Hindlimb muscle (tissue), 1 donor: ENCODE measurements at places on chromosomes 5 and 9. TPM values are rescaled to one million over a fixed set of nuclear protein-coding genes. Genes with fewer than 3 reads are reported as not detected.

DNA sequence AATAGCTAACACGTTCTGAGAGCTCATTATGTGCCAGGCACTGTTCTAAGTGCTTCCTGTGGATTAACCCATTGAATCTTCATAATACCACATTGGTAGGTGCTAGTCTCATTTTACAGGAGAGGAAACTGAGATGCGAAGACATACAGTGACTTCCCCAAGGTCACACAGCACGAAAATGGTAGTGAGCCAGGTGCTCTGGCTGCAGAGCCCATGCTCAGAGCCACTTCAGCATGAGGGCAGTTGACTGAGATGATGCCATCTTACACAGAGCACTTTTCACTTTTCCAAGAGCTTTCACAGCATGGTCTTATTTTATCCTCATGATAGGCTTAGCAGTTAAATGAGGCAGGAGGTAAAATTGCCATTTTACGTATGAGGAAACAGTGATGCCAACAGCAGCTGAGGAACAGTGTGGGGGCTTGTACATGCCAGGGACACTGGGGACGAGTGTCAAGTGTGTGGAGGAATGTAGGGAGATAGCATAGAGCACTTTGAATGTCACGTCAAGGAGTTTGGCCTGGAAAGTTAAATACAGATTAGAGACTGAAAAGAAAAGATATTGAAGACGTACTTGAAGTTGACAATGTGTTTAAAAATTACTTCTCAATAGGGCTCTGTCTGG is 180.0 kb downstream of the KIF4B start:
- DNase-seq, result no peak

- no peak for DNase-seq
Measured at GRCh38 chr5:74441616-74442015, 198.9 kb downstream of the ENC1 start.

GRCh38 chr5:105917189-105917588 is 1753.5 kb downstream of the EFNA5 start:
- DNase-seq, result no peak

- DNase-seq, result no peak
Measured at GRCh38 chr5:105033637-105034400, 1471.2 kb upstream of the NUDT12 start.

TMEM215 gene
- 1.4 TPM for polyA plus RNA-seq
